Esophagus squamous epithelium (tissue), 5 donors: ENCODE measurements at places on chromosomes 4 and X. TPM values are rescaled to one million over a fixed set of nuclear protein-coding genes. Genes with fewer than 3 reads are reported as not detected.

GRCh38 chrX:53319614-53320542 lies 38.5 kb upstream of the IQSEC2 start:
- no peak for DNase-seq

ARMCX4 gene
- 2.9 TPM for total RNA-seq

SYP gene
- total RNA-seq, result 0.15 TPM

DNA sequence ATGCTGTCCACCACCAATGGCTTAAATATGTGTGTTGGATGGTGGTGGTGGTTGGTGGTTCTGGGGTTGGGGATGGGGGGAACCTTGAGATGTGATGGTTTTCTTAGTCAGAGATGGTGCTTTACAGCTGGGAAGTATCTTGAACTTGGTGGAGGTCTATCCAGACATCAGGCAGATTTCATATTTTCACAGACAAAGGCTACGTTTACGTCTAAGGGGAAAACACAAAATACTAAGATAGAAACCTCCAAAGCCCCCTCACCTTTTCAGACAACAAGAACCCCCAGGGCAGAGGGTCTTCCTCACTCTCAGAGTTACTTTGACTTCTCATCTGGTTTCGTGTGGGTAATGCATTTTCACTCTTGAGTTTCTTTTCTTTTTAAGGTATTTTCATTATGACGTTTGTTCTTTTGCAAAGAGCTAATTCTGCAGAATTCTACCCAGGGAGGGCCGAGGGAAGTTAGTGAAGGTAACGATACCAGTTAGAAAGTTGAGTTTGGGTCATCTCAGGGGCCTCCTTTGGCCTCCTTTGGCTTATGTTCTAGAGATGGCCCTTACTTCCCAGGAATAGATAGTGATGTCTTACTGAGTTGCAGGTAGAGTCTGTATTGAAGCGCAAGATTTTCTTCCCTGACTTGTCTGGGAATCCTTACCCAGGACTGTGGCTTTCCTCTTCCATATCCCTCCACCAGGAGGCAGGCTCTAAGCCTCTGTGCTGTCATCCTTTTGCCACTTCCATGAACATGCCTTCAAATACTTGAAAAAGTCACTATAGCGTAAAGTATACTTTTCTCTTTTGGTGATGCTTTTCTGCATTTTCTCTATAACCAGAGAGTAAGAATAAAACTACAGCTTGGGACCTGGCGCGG lies 31.9 kb downstream of the RHOH start:
- no peak for DNase-seq

ANKRD50 gene
- 19.0 TPM for total RNA-seq

BCOR gene
- 20.1 TPM for total RNA-seq

F8A1 gene
- total RNA-seq, result 13.7 TPM

PCYT1B gene
- total RNA-seq, result 2.3 TPM

DNA sequence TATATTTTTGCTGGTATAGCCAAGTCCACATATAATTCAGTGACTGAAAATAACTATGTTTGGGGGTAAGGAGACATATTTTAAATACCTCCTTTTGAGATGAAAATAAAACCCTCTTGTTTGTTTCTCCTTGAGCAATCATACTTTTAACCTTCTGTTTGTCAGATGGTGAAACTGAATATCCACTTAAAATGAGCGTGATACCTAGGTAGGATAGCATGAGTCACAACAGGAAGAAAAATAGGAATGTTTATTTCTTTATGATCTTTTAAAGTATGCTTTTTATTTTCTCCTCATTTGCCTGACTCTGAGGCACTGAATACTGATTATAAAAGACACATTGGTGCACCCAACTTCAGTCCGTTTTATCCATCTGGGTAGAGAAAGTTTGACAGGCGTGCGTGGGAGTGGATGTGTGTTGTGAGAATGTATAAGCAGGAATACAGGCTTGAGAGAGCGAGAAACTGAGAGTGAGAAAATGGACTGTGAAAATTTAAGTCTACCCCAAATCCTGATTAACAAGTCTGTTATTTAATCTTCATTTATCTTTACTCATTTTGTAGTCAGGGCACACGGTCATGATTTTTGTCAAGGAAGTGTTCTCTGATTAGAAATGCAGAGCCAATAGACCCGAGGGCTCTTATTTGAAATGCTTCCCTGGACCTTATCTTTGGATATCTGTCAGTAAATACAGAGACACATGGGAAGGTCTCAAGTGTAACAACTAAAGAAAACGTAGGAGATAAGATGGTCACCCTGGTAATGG lies 62.1 kb upstream of the ANTXR2 start:
- no peak for DNase-seq

DNA sequence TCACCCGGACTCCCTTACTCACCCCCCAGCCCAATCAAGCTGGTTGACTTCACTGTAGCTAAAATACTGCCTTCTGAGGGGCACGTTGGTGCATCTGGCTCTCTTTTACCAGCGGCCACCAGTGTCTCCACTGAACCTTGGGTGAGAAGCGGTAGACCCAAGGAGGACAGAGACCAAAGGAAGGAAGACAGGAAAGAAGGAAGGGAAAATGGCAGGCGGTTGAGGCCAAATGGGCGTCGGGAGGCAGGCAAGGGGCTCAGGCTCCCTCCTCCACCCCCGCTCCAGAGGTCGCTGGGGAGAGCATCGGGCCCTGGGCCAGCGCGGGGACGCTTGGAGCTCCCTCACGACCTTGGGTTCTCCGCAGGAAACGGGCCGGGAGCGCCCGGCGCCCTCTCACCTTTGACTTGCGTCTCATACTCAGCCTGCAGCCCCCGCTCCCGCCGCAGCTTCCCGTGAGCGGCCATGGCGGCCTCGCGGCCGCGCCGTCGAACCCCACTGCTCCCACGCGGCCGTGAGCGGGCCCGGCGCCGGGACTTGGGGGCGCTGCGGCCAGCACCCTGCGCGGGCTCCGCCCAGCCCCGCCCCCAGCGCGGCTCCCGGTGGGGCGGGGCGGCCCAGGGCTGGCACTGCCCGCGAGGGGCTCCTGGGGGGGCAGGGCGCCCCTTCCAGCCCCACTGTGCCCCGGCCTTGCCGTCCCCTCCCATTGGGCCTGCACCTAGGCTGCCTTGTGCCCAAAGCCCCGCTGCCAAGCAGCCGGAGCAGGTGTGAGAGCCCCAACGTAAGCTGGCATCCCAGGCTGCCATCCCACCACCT lies at the start of gene ARHGAP4:
Gene ARHGAP4, minus strand, starts transcription at position 526 of the 813 bp plus-strand sequence. Its CDS starts 62 bp downstream, at position 464.
- DNase-seq, result no peak

DNA sequence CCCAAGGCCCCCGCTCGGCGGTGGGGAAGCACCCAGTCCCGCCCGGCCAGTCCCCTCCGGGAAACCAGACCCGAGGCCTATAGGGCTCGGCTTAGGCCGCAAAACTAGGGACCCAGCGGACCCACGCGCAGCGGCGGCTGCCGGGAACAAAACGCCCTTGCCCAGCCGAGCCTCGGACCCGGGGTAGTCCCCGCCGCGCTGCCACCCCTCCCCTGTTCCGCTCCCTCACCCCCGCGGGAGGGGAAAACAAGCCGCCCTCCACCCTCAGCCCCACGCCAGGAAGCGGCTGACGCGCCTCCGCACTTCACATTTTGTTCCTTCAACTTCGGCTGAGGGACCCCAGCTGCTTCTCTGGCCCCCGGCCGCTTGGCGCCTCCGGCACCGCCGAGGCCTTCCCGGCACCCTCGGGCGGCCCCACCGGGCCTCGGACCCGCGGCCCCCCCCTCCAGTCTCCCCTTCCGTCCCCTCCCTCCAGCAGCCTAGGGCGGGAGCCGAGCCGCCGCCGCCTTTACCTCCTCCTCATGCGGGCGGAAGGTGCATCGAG lies 694 bp downstream of the PDS5A start:
- DNase-seq, result no peak

DNA sequence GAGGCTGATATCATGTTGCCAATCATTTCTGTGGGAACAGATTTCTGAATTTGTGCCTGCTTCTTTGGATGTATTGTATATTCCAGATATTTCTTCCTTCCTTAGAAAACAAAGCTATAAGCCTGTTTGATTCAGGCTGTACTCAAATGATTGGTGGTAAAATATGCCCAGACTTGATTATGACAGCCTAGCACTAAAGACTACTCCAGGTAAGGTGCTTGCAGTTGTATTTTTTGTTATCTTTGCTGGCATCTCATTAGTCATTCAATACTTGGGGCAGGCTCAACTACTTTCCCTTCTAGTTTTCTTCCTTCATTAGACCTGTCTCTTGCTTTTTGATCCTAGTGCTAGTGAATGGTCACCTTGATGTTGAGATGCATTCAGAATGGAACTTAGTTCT lies 90.6 kb downstream of the ZNF518B start:
- DNase-seq, result no peak

MTHFD2L gene
- total RNA-seq, result 22.9 TPM

GRCh38 chr4:182924497-182924896 lies 7.3 kb upstream of the DCTD start:
- DNase-seq, result no peak

DNA sequence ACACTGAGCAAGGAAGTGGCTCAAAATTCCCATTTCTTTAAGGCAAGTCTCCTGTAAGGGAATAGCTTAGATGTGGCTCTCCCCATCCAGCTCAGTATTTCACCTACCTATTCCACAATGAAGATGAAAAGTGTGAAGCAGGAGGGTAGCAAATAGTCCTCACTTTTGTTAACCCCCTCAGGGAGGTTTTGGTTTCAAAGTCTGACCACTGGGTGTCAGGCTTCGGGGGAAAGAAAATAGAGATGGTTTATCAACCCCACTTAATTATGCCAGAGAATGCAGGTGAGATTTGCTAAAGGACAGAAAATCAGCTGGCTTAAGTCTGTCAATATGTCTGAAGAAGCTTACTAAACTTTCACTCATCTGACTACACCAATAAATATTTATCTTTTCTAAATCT lies 69.5 kb downstream of the DHX15 start:
- DNase-seq, result no peak

DNA sequence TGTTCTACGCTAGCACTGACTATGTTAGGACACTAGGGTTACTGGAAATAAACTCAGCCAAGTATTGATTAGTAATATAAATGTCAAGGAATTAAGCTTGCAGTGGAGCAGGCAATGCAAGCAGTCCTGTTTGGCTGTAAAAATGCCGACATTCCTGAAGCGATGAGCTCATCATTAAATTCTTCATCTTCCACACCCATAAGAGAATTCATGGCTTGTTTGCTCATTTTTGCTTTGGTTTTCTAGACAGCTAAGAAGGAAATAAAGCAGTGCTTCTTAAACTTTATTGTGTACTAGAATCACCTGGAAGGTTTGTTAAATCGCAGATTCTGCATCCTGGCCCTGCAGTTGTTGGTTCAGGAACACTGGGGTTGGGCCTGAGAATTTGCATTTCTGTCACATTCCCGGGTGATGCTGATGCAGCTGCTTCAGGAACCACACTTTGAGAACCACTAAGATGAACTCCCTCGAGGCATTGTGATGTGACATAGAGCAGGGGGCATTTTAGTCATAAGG lies 17.8 kb downstream of the ANXA3 start:
- DNase-seq, result no peak

GPC4 gene
- total RNA-seq, result 4.4 TPM

TBC1D8B gene
- total RNA-seq, result 3.4 TPM

NAA11 gene
- total RNA-seq, result not detected

- no peak for DNase-seq
Observed at GRCh38 chr4:7186516-7187167, 5.7 kb upstream of the SORCS2 start.

PNCK gene
- total RNA-seq, result not detected

DNA sequence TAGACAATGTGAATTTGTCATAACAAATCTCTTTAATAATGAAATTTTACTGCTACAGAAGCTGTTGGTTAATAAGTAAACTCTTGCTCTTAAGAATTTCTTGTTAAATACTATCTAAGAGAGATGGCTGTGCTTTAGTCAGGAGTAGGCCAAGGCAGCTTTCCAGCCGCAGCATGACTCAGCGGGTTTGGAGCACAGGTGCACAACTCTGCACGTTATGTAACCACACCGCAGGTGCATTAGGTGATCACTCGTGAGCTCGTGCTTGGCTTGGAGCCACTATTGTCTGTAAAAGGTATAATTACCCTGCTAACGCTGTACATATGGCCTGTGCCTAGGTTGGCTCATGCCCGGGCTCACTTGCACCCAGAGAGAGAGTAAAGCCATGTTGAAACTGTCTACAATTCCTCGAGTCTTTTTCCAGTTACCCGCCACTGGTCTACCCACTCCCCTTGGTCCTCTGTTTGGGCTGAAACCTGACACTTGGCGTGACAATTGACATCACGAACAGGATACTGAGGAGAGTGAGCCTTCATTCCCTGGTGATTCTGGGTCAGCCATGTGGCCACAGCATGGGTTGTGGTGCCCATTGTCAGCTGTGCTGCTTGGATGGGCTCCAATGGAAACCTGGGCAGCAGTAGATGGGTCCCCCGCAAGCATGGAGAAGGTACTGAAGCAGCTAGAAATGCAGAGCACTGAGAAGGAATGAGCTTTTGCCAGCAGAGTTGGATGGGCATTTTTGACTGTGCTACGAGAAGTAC lies 18.4 kb upstream of the ANAPC4 start:
- no peak for DNase-seq

FRG2 gene
- not detected for total RNA-seq

DNA sequence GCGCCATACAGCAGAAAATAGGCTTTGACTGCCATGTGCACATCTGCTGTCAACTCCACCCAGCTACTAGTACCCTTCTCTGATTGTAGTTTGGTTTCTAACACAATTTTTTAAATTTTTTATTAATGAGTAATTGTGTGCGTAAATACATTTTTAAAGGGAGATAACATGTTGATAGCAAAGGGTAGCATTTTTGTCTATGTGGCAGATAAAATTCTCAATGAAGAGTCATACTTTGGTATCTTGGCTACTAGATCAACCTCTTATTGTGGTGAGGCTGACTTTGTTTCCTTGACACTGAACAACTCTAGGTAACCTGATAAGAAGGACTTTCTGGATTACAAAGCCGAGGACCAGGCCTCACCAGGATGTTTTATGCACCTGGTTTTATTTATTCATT lies 9.5 kb downstream of the ADH4 start:
- DNase-seq, result no peak

DNA sequence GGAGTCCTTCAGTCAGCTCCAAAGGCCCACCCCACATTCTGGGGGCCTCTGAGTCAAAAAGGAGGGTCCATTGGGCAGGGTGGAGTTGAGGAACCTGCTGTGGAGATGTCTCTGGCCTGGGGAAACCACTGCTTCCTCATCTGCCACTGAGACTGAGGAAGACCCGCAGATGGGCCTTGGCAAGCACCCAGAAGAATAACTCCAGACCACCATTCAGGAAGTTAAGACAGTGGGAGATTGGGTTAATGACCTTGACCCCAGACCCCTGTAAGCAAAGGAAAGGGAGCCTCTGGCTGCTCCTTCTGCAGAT lies 8.1 kb upstream of the HSD17B10 start:
- DNase-seq, result no peak

- no peak for DNase-seq
Observed at GRCh38 chr4:3660928-3661515, 105.2 kb upstream of the ADRA2C start.

DNA sequence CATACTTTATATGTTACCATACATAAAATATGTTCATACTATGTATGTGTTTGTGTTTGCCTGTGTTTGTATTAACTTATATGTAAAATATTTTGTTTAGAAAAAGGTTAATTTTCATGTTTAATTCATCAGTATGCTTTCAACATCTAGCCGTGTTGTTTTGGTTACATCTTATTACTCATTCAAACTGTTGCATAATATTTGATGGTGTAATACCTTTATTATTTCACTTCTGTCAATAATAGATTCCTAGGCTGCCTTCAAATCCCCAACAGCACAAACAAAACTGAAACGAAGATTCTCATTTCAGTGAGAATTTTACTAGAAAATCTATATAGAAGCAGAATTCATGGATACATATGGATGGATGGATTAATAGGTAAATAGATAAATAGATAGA lies 462.3 kb upstream of the ADGRL3 start:
- DNase-seq, result no peak

FAM47A gene
- total RNA-seq, result not detected
